ENCODE measurements at places on chromosomes 13 and 19.

- DNase-seq, result no peak
Observed at GRCh38 chr19:10826231-10826630, 9.8 kb downstream of the TMED1 start.

- no peak for DNase-seq
Observed at GRCh38 chr13:25365720-25366235, 6.0 kb upstream of the ATP8A2 start.

- DNase-seq, result no peak
Observed at GRCh38 chr19:51837145-51837544, 42.2 kb downstream of the FPR3 start.

DNA sequence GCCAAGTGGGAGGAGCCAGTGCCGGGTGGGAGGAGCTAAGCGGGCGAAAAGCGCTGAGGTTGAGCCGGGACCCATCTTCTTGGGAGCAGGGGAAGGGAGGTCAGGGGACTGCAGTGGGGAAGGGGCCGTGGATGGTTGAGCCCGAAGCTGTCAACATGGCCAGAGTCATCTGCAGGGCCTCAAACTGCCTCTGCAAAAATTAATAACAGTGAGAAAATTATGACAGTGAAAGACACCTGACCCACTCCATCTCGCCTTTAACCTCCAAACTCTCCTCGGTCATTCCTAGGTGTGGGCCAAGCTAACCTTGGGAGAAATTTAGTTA, 30.1 kb downstream of the ZNF557 start:
- no peak for DNase-seq

DNA sequence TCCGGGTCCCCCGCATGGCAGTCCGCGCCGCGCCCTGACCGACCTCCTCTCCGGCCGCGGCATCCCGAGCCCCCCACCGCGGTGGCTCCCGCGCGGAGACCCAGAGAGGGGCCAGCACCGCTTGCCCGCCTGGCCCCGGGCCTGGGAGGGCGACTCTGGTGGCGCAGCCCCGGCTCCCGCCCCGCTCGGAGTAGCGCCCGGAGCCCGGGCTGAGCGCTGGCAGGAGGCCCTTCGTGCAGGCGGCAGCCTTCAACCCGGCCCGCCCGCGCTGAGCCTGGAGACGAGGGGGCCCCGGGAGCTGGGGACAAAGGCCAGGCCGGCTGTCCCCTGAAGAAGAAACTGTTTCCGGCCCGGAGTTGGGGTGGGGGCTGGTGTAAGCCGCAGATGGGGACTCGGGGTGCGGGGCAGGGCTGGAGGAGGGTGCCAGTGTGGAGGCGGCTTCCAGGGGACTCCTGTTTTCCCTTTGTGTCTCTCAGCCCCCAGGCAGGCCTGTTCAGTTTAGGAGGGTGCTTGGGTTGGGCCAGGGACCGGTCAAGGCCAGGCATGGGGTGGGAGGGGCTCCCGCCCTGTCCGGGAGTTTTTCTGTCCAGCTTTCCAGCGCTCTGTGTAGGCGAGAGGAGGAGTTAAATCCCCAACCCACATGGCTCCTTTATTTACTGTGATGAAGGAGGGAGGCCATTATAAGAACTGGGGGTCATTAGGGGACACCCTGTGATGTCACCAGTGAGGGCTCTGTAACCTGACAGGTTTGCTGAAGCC, 935 bp downstream of the LRP3 start:
- no peak for DNase-seq

- no peak for DNase-seq
Observed at GRCh38 chr19:18364826-18365528, 21.0 kb upstream of the GDF15 start.

- DNase-seq, result no peak
Observed at GRCh38 chr13:24381541-24382265, 72.3 kb downstream of the C1QTNF9 start.

DNA sequence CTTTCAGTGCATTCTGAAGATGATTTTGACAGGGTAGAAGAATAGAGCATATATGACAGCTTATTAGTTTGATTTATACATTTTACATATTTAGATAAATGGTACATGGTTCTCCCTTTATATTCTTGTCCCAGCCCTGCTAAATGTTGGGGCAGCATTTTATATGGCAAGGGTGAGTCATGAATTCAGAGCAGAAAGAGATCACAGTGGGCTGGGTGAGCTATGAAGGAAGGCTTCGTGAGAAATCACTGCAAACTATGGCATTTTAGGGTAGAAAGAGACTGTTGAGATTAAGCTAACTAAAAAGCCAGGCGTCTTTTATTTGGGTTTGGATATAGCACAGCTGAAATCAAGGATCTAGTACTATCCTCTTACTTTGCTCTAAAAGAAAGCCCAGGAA, 23.9 kb upstream of the METTL21C start:
- DNase-seq, result no peak

DNA sequence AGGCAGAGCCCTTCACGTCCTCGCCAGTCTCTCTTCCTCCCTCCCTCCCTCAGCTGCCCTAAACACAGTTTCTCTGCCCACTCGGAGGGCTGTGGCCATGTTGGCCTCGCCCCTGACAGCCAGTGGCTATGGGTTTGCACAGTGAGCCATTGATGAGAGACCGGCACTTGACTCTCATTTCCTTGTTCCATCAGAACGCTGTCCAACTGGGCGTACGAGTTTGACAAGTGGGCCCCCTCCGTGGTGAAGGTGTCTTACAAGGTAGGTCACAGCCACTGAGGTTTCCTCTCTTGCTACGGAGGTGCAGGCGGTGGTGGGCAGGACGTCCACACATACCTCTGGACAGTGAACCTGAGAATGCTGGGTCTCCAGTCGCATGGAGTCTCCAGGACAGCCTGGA, 57.9 kb downstream of the SMARCA4 start:
- DNase-seq, result no peak

DNA sequence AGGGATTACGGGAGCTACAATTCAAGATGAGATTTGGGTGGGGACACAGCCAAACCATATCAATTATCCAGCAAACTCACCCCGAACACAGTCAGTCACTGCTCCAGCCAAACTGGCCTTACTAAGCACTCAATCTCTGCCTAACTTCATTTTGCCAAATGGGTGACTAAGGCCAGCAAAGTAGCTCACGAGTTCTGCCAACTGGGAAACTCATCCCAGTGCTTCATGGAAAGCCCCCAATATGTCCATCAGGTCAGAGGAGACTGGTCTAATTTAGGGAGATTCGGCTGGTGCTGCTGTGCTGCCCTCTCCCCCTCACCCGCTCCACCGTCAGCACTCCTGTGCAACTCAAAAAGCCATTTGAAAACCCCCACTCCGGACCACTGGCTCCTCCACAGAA, 324.0 kb downstream of the FOXO1 start:
- DNase-seq, result no peak

DNA sequence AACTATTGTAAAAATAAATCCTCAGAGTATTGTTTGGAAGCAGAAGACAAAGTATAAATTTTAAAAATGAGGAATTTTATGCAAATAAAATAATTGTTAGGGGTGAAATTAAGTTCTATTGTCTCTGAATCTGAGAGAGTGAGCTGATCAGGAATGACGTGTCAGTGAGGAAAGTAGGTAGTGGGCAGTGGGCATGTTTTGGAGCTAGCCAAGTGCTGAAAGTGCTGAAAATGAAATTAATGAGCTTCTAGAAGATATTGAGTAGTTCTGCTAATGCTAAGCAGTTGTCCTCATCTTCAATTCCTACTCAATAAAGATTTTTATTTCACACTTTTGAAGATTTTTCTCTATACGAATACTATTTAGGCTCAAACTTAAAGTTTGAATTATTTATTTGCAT, 1167.8 kb upstream of the PCDH20 start:
- DNase-seq, result no peak

- no peak for DNase-seq
Observed at GRCh38 chr13:21511849-21512248, 52.7 kb upstream of the ZDHHC20 start.

DNA sequence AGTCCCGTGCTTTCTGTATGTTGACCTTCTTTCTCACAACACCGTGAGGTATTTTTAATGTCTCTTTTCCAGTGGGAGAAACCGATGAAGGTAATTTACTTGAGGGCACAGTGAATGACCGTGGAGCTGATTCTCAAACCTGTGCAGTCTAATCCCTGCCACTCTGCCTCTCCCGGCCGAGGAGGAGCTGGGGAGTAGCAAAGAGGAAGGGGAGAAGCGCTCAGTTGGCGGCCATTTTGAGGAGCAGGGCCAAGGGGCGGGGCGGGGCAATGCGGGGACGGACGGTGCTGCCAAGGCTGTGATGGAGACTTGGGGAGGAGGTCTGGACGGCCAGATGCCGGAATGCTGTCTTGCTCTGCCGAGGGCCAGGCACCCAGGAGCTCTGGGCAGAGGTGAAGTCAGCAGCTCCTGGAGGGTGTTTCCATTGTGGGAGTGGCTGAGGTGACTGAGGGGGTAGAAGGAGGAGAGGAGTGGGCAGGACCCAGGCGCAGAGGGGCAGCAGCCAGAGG, 12.4 kb upstream of the RANBP3 start:
- DNase-seq, result no peak

DNA sequence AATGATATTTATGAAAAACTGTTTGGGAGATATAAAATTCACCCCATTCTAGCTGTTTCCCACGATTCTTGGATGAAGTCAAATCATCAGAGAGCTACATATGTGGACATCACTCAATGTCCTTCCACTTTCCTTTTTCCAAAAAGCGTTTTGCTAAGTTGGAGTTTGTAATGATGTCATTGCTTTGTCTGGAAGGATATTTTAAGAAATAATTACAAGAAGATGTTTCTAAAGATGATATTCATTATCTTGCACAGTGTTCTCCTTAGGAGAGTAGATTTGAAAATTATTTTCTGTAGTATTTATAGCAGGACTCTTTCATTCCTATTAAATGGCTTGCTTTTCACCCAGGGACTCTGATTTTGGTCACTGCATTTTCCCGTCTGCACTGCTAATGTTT, 851.2 kb downstream of the EFNB2 start:
- DNase-seq, result no peak

DNA sequence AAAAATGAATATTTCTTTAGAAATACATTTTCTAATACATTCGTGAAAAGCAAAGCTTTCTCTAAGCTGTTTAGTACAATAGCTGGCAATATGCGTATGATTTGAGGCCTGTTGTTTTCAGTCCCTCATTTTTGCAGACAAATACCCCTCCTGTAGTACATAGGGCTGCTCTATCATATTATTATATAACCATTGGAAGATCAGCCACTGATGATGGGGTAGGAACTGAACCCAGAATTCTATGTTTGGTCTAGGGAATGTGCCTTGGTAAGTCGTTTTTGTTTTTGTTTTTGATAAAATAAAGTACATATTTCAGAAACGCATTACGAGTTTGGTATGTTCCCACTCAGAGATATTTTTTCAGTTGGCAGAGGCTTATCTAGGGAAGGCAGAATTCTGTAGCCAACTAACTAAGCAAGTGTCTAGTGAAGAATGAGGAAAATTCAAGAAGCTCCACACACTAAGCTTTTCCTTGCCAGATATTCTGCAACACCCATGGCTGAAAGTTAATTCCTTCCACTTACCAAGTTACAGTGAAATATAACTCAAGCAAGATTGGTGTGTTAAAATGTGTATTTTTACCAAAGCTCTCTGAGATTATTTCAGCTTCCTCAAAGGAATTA, 656.9 kb upstream of the MIR17HG start:
- no peak for DNase-seq

DNA sequence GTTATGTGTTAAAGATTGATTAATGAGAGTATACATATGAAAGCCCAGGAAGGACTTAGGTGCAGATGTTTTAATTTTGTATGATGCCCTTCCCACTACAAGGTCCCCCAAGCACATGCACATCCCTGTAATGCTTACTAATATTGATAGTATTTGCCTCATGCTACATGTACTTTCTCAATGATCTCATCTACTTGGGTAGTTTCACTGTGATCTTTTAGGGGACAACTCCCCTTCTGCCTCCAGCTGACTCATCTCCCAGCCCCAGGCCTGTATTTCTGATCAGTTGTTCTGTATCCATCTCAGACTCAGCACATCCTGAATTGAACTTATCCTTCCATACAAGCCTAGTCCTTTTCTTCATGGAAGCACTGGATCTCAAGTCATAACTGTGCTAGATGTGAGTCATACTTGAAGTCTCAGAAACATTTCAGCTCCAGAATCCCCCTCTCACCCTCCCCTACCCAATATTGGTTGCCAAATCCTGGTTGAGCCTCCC, 49.4 kb upstream of the INTS6 start:
- peak; percentile 59 for DNase-seq

DNA sequence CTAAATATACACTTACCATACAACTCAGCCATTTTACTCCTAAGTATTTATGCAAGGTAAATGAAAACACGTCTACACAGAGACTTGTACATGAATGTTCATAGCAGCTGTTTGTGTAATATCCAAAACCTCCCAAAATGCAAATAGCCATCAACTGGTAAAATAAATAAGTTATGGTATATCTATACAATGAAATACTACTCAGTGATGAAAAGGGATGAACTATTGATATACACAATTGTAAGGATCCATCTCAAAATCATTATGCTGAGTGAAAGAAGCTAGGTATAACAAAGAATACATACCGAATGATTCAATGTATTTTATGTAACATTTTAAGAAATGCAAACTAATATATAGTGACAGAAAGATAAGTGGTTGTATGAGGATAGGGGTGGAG, 149.8 kb upstream of the TNFSF11 start:
- no peak for DNase-seq

DNA sequence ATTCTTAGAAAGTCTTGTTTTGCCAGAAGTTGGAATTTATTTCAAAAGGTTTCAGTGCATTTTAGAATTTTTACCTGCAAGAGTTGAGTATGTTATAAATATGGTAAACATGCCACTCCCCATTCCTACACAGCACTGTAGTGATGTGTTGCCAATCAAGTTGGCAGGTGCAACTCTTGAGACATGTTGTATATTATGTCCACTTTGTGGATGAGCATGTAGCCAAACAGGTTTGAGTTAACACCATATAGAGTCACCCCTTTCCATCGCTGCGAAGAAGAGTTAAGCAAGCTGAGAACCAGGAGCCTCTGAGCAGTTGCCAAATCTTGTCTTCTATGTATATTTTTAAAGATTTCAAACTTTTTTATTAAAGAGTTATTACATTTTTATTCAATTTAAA, 359.8 kb downstream of the LMO7 start:
- no peak for DNase-seq
